Peyer's patch (tissue), 4 donors: ENCODE measurements at places on chromosomes 5 and 9. TPM values are rescaled to one million over a fixed set of nuclear protein-coding genes. Genes with fewer than 3 reads are reported as not detected.

GRCh38 chr5:168327994-168328393, 36.5 kb downstream of the WWC1 start:
- H3K27ac ChIP-seq = no peak overlapping the region
- no peaks in the 10 kb centered on the region for H3K27me3 ChIP-seq
- H3K4me3 ChIP-seq = no peak overlapping the region
- H3K4me1 ChIP-seq = no peaks in the 10 kb centered on the region
- H3K36me3 ChIP-seq = no peaks in the 10 kb centered on the region
- no peak for DNase-seq

DNA sequence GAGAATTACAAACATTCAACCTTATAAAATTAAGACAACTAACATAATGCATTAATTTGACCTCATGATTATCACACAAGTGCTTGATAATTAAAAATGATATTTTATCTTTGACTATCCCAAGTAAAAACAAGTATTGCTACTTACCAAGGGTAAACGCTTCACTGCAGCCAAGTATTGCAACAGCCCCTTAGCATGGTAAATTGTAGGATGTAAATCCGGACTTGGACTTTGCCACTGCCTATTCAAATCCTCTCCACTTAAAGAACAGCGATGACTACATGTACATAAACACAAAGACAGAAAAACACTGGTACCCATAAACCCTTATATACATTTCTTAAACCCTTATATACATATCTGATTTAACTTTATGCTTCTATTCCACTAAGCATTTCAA, 155.1 kb downstream of the AGTPBP1 start:
- H3K27ac ChIP-seq = no peak overlapping the region
- DNase-seq = no peak
- H3K36me3 ChIP-seq = no peaks in the 10 kb centered on the region
- no peaks in the 10 kb centered on the region for H3K27me3 ChIP-seq

Gene SLC45A2
- not detected for total RNA-seq

Gene SMIM33
- total RNA-seq = 0.76 TPM

DNA sequence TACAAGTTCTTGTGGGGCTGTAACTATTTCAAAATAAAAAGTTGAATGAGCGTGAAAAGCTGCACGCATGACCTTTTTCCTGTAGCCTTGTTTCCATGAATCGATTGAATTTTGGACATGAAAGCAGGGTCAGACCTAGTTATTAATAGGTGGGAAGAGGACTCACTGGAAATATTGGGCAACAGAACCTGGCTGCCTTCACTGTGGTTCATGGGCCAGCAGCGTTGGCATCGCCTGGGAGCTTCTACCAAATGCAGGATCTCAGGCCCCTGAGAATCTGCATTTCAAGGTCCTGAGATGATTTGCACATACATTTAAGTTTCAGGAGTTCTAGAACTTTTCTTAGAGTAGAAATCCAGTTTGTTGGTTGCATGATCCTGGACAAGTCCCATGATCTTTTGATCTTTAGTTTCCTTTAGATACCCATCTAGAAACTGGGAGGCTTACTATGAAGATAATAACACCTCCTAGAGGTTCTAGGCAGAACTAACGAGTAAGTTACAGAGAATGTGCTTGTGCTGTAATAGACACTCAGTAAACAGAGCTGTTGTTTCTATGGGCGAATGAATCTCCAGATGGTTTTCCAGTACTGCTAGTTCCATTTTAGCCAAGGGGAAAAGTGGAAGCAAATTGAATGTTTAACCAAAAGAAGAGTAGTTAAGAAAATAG, 12.4 kb downstream of the ANKRD33B start:
- H3K36me3 ChIP-seq = no peaks in the 10 kb centered on the region
- H3K27me3 ChIP-seq = no peaks in the 10 kb centered on the region
- DNase-seq = no peak
- H3K4me3 ChIP-seq = no peak overlapping the region
- peaks cover 5% of the 10 kb centered on the region for H3K4me1 ChIP-seq
- H3K27ac ChIP-seq = no peak overlapping the region

Gene CCNH
- total RNA-seq = 81.7 TPM

GRCh38 chr9:98873951-98874371, 66.5 kb downstream of the GALNT12 start:
- H3K27me3 ChIP-seq = no peaks in the 10 kb centered on the region
- H3K27ac ChIP-seq = no peak overlapping the region
- DNase-seq = no peak
- H3K4me3 ChIP-seq = no peak overlapping the region

Gene SLC36A3
- total RNA-seq = not detected

DNA sequence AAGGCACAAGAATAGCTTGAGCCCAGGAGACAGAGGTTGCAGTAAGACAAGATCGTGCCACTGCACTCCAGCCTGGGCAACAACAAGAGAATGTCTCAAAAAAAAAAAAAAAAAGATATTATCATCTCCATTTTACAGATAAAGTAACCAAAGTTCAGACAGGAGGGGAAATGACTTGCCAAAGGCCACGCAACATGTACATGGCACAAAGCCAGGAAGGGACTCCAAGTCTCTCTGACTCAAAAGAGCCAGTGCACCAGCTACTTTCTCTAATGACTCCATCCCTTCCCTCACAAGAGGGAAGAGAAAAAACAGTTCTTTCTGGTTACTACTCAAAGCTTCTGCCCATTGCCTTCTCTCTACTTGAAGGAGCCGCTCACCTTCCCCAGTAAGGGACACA, 34.1 kb downstream of the SIL1 start:
- no peak overlapping the region for H3K4me3 ChIP-seq
- no peaks in the 10 kb centered on the region for H3K27me3 ChIP-seq
- DNase-seq = no peak
- H3K27ac ChIP-seq = no peak overlapping the region
- H3K4me1 ChIP-seq = no peaks in the 10 kb centered on the region

DNA sequence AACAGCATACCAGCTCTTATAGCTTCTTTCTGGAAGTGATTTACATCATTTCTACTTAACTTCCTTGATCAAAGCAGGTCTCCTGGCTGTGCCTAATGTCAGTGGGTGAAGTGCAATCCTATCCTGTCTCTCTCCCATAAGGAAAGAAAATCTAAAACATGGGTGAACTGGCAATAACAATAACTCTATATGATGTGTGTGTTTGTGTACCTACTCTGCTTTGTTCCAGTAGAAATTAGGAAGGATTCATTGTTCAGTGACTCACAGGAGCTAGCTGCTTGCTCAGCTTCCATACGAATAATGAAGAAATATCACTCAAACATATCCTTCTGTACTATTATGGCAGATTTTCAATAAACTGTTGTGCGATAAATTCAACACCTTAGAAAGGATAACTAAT, 123.7 kb downstream of the ADGRV1 start:
- H3K27me3 ChIP-seq = no peaks in the 10 kb centered on the region
- H3K36me3 ChIP-seq = no peaks in the 10 kb centered on the region
- DNase-seq = no peak

DNA sequence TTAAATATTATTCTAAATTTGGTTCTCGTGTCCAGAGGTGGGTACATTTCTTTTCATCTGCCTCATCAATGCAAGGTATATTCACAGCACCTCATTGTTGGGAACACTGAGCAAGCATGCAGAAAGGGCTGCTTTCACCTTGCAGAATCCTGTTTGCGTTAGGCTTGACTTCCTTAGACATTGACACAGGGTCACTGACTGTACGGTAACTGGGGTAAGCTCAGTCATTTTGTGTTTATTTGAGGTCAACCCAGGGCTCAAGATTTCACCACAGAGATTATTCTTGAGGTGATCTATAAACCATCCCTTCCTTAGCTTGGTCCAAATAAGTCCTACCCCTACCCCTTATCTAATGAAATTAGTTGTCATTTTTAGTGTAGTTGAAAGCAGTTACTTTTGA, 1.7 kb upstream of the PTPDC1 start:
- H3K4me1 ChIP-seq = no peaks in the 10 kb centered on the region
- no peak for DNase-seq
- no peak overlapping the region for H3K27ac ChIP-seq
- H3K27me3 ChIP-seq = no peaks in the 10 kb centered on the region
- no peaks in the 10 kb centered on the region for H3K36me3 ChIP-seq
- H3K4me3 ChIP-seq = no peak overlapping the region

DNA sequence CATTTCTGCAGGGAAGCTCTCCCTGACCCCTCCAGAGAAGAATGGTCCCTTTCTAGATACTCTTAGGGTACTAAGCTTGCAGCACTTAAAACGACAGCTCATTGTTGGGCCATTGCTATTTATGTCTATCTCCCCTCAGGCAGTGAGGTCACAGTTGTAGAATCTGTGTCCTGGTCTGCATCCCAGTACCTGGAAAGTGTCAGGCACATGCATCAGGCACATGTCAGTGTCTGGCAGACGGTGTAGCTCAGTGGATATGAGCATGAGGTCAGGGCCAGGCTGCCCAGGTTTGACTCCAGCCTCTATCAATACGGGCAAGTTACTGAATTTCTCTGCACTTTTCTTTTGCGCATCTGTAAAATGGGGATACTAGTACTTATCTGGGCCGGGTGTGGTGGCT, 22.2 kb upstream of the EEIG1 start:
- H3K27me3 ChIP-seq = no peaks in the 10 kb centered on the region
- no peak for DNase-seq
- H3K4me1 ChIP-seq = peaks cover 21% of the 10 kb centered on the region
- H3K4me3 ChIP-seq = no peak overlapping the region

- H3K4me3 ChIP-seq = no peak overlapping the region
- H3K4me1 ChIP-seq = no peaks in the 10 kb centered on the region
- no peak for DNase-seq
- no peaks in the 10 kb centered on the region for H3K36me3 ChIP-seq
- no peaks in the 10 kb centered on the region for H3K27me3 ChIP-seq
Measured at GRCh38 chr5:133919148-133920136, 49.0 kb downstream of the C5orf15 start.

- DNase-seq = no peak
- no peaks in the 10 kb centered on the region for H3K4me1 ChIP-seq
- H3K27me3 ChIP-seq = no peaks in the 10 kb centered on the region
- H3K36me3 ChIP-seq = no peaks in the 10 kb centered on the region
- peak overlapping the region; percentile 96 for H3K27ac ChIP-seq
Measured at GRCh38 chr5:134649163-134649835, 714 bp downstream of the SEC24A start.

- no peaks in the 10 kb centered on the region for H3K27me3 ChIP-seq
- no peak overlapping the region for H3K4me3 ChIP-seq
- H3K4me1 ChIP-seq = no peaks in the 10 kb centered on the region
- H3K36me3 ChIP-seq = no peaks in the 10 kb centered on the region
- H3K27ac ChIP-seq = no peak overlapping the region
Measured at GRCh38 chr5:149207831-149208230, 63.8 kb upstream of the AFAP1L1 start.

- H3K27me3 ChIP-seq = no peaks in the 10 kb centered on the region
- no peak for DNase-seq
- H3K27ac ChIP-seq = no peak overlapping the region
Measured at GRCh38 chr9:95892690-95893089, 17.2 kb downstream of the ERCC6L2 start.

Gene CNOT6
- 26.8 TPM for total RNA-seq

DNA sequence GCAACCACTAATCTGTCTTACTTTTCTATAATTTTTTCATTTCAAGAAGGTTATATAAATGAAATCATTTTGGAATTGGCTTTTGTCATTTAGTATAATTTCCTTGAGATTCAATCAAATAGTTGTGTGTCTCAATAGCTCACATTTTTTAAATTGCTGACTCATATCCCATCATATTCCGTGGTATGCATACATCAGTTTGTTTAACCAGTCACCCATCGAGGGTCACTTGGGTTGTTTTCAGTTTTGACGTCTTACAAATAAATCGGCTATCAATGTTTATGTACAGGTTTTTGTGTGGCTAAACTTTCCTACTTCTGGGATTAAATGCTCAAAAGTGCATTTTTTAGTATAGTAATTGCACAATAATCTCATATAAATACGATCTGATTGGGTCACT, 185.5 kb downstream of the TAF11L14 start:
- no peaks in the 10 kb centered on the region for H3K4me1 ChIP-seq
- H3K4me3 ChIP-seq = no peak overlapping the region
- no peaks in the 10 kb centered on the region for H3K36me3 ChIP-seq

Gene CBY3
- total RNA-seq = not detected

- H3K4me3 ChIP-seq = no peak overlapping the region
- no peaks in the 10 kb centered on the region for H3K36me3 ChIP-seq
- no peak for DNase-seq
- no peaks in the 10 kb centered on the region for H3K27me3 ChIP-seq
- H3K4me1 ChIP-seq = no peaks in the 10 kb centered on the region
Measured at GRCh38 chr5:123117989-123118388, 28.9 kb downstream of the PRDM6 start.

DNA sequence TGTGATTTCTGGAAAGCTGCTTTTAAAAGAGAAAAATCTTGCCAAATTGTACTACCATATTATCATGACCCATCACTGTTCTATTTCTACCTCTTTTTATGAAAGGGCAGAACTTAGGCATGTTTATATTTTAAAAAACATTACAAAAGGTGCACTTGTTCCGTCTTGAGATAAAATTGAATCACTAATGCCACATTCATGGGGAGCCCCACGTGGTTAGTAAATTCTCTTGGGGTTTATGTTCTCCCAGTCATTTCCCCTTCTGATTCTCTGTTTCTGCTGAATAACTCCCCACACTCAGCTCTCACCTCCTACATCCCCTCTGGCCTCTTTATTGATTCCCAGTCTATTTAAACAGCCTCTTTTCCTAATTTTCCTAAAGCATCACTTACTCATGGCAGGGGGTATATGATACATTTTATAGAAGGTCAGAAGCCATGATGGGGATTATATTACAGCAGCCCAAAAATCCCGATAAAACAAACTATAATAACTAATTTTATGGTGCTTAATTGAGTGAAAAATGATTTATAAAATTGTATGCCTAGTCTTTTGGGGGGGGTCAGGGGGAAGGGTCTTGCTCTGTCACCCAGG, 19.7 kb upstream of the VLDLR start:
- no peaks in the 10 kb centered on the region for H3K4me1 ChIP-seq
- no peaks in the 10 kb centered on the region for H3K36me3 ChIP-seq
- no peak overlapping the region for H3K27ac ChIP-seq
- DNase-seq = no peak
- no peak overlapping the region for H3K4me3 ChIP-seq
- no peaks in the 10 kb centered on the region for H3K27me3 ChIP-seq

Gene TTC16
- total RNA-seq = not detected

GRCh38 chr5:132886064-132886823, 12.8 kb downstream of the LEAP2 start:
- no peaks in the 10 kb centered on the region for H3K4me1 ChIP-seq
- H3K4me3 ChIP-seq = no peak overlapping the region
- H3K36me3 ChIP-seq = peaks cover 91% of the 10 kb centered on the region
- H3K27ac ChIP-seq = no peak overlapping the region

Gene ZNG1C
- total RNA-seq = 43.8 TPM
